ENCODE measurements at places on chromosomes 5 and 9. TPM values are rescaled to one million over a fixed set of nuclear protein-coding genes. Genes with fewer than 3 reads are reported as not detected.

PCDHA6 gene
- 0.55 TPM for total RNA-seq

RPS23 gene
- 4,995 TPM for total RNA-seq

DDX4 gene
- total RNA-seq = not detected

OR1J2 gene
- 0.14 TPM for total RNA-seq

PTGS1 gene
- 52.2 TPM for total RNA-seq

PCDHGB6 gene
- total RNA-seq = 3.1 TPM

P4HA2 gene
- total RNA-seq = 574 TPM

EHMT1 gene
- total RNA-seq = 43.3 TPM

IL9 gene
- total RNA-seq = not detected

ZBTB5 gene
- 5.5 TPM for total RNA-seq

PLEKHG4B gene
- not detected for total RNA-seq

IFNA5 gene
- not detected for total RNA-seq

CTNND2 gene
- total RNA-seq = not detected

S1PR3 gene
- total RNA-seq = 77.7 TPM

RMRP gene
- total RNA-seq = 90,129 TPM

PCDHB11 gene
- 0.18 TPM for total RNA-seq

CAMK4 gene
- 2.9 TPM for total RNA-seq

NKD2 gene
- 12.0 TPM for total RNA-seq

TICAM2 gene
- 3.3 TPM for total RNA-seq

Measured in smooth muscle cell of bladder (primary cell).